ENCODE measurements at places on chromosomes 5 and 9.

DNA sequence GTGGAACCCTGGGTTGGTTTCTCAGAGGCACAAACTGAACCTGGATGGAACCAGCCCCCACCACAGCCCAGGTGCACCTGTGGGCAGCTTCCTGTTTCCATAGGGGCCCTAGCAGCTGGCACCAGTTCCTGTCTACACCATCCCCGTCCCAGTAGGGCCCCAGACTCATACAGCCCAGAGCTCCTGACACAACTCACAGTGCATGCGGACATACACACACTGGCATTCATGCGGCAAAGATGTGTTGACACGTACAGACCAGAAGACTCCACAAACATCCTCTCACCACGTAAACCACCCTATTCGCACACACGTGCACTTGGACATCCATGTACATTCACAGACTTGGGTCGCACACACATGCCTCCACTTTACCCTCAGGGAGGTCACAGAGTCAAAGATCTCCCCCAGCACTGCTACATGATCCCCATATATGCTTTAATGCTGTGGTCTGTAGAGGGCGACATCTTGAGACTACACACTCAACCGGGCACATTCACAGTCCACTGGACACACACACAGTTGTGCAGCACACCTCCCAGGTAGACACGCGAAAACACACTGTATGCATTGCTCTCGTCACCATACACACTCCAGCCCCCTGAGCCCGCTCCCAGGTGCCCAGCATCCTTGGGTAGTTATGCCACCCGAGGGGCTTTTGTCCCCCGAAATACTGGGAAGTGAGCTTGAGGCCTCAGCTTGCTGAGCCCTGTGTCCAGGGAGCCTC, 22.4 kb downstream of the CXXC5 start:
- DNase-seq, result no peak

DNA sequence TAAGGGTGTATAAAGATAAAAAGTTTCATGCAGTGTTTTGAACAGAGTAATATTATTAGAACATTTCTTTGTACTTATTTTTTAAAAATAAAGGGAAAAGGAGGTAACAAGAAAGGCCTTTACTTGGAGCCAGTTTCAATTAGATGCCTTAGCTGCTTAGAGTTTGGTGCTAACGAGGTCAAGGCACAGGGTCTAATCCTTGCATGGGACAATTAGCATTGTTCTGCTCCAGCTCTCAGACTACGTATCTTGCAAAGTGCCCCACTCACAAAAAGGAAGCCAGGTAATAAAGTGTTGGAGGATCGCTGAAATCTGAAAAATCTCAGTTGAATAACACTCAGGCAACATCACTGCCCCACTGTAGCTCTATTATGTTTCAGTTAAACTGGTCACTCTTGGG, 2011.3 kb downstream of the EFNA5 start:
- no peak for DNase-seq

DNA sequence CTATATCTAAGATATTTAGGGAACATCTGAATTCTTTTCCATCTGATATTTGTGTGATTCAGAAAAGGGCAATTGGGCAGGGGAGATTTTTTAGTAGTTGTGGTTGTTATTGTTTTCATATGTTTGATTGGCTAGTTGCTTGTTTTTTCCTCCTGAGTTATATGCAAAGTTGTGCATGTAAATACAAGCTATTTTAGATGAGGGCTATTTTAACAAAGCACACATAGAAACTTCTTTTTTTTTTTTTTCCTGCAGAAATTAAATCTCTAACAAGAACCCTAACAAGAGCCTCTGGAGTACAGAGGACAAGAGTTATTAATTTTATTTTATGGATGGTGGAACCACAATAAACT, 559.1 kb downstream of the CETN3 start:
- DNase-seq, result no peak

GRCh38 chr9:75071530-75072122, 16.3 kb downstream of the NMRK1 start:
- DNase-seq, result no peak

DNA sequence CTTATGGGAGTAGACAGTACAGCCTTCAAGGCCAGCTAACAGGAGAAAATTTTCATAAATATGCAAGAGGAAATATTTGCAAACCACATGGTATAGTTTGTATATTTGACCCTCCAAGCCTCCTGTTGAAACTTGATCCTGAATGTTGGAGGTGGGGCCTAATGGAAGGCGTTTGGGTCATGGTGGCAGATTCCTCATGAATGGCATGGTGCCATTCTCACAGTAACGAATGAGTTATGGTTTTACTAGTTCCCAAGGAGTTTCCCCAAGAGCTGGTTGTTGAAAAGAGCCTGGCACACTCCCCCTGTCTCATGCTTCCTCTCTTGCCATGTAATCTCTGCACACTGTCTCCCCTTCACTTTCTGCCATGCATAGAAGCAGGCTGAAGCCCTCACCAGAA, 3.3 kb upstream of the PAIP1 start:
- DNase-seq, result no peak

GRCh38 chr5:133933169-133933509, 35.3 kb downstream of the C5orf15 start:
- no peak for DNase-seq
